Activated CD8-positive, alpha-beta T cell treated with anti-CD3 and anti-CD28 coated beads for 36 hours (primary cell): ENCODE measurements at places on chromosomes 4 and X.
A peak's percentile ranks its signal among the peaks of the same experiment; 100 is the strongest.

GRCh38 chr4:88028946-88029345, 21.5 kb downstream of the PKD2 start:
- no peak overlapping the region for H3K4me3 ChIP-seq
- peaks cover 17% of the 10 kb centered on the region for H3K36me3 ChIP-seq
- H3K27me3 ChIP-seq: no peaks in the 10 kb centered on the region
- peaks cover 13% of the 10 kb centered on the region for H3K4me1 ChIP-seq

DNA sequence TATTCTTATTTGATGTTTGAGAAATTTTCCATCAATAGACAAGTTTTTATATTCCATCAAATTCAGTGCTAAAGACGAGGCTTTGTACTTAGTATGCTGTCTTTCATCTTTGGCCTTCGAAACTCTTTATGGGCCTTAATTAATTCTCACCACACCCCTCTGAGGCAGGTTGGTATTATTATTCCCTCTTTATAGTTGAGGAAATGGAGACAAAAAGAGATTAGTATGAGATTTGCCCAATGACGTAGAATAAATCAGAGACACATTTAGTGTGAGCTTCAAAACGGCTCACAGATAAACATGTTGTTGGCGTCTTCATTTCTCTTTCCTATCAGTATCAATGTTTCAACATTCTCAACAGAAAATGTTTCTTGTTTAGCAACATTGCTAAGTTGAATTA, 35.9 kb upstream of the PTPN13 start:
- peaks cover 6% of the 10 kb centered on the region for H3K27me3 ChIP-seq
- H3K27ac ChIP-seq: no peak overlapping the region
- H3K4me3 ChIP-seq: no peak overlapping the region
- H3K4me1 ChIP-seq: no peaks in the 10 kb centered on the region
- H3K36me3 ChIP-seq: no peaks in the 10 kb centered on the region

- DNase-seq: no peak
- no peaks in the 10 kb centered on the region for H3K4me1 ChIP-seq
- H3K27me3 ChIP-seq: peaks cover 6% of the 10 kb centered on the region
- H3K27ac ChIP-seq: no peak overlapping the region
- no peaks in the 10 kb centered on the region for H3K36me3 ChIP-seq
- no peak overlapping the region for H3K4me3 ChIP-seq
Measured at GRCh38 chr4:169241464-169241863, 29.3 kb downstream of the SH3RF1 start.

GRCh38 chrX:136262243-136262642, 11.0 kb upstream of the MAP7D3 start:
- no peak overlapping the region for H3K27ac ChIP-seq
- peaks cover 16% of the 10 kb centered on the region for H3K4me1 ChIP-seq
- no peaks in the 10 kb centered on the region for H3K27me3 ChIP-seq
- no peak overlapping the region for H3K4me3 ChIP-seq
- DNase-seq: no peak
- no peaks in the 10 kb centered on the region for H3K36me3 ChIP-seq

- no peak for DNase-seq
- H3K27ac ChIP-seq: no peak overlapping the region
- H3K27me3 ChIP-seq: no peaks in the 10 kb centered on the region
- peaks cover 28% of the 10 kb centered on the region for H3K36me3 ChIP-seq
- H3K4me3 ChIP-seq: no peak overlapping the region
Measured at GRCh38 chr4:83269256-83269655, 15.3 kb downstream of the COQ2 start.

GRCh38 chr4:148215202-148215601, 227.0 kb downstream of the NR3C2 start:
- H3K4me1 ChIP-seq: peaks cover 27% of the 10 kb centered on the region
- no peak overlapping the region for H3K27ac ChIP-seq
- H3K27me3 ChIP-seq: no peaks in the 10 kb centered on the region
- no peak overlapping the region for H3K4me3 ChIP-seq
- H3K36me3 ChIP-seq: peaks cover 3% of the 10 kb centered on the region

DNA sequence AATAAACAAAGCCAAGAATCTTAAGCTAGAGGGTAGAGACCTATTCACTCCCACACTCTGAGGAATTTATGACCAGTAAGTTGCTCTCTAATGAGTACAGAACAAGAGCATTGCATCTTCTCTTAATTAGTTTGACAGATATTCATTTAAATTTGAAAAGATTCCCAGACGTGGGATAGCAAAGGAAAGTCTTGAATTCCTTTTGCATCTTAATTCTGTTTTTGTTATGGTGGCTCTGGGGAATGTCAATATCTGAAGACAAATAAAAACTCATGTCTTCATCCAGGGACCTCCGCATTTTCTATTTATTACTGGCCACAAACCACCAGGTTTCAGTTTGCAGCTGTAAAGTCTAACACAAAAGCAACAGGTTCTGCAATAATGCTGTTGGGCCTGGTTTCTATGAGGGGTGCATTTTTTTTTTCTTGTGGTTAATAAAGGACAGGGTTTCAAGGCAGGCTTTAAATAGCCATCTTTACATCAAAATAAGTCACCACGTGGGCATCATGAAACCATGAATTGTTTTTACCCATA, 172.3 kb downstream of the SHROOM3 start:
- no peak for DNase-seq
- no peak overlapping the region for H3K4me3 ChIP-seq
- H3K4me1 ChIP-seq: no peaks in the 10 kb centered on the region
- peaks cover 7% of the 10 kb centered on the region for H3K27me3 ChIP-seq
- H3K36me3 ChIP-seq: no peaks in the 10 kb centered on the region

GRCh38 chrX:103376118-103376978, at the start of gene BEX3:
TSS of gene BEX3 (plus strand) at chrX:103376538. CDS start at chrX:103377522, 984 bp downstream.
- peak within 1 kb of the TSS; percentile 52 for H3K27ac ChIP-seq
- peaks cover 3% of the 10 kb centered on the region for H3K4me1 ChIP-seq
- H3K27me3 ChIP-seq: peaks cover 3% of the 10 kb centered on the region
- peak within 1 kb of the TSS; percentile 76 for H3K4me3 ChIP-seq
- H3K36me3 ChIP-seq: peaks cover 4% of the 10 kb centered on the region

DNA sequence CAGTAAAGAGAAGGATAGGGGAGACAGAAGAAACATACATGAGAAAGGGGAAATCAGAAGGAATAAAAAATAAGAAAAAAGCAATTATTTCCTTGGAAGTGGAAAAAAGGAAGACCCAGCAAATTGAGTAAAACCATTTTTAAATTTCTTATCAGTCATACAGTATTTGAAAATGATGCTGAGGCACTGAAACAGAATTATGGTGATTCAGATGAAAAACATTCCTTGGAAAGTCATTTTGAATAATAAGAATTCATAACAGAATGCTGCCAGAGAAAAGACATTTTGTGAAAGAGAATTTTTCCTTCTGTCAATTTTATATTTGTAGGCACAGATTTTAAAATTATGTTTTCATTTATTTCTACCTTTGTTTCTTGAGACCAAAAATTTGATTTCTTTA, 895.5 kb upstream of the EPHA5 start:
- no peaks in the 10 kb centered on the region for H3K36me3 ChIP-seq
- no peaks in the 10 kb centered on the region for H3K27me3 ChIP-seq
- H3K4me3 ChIP-seq: no peak overlapping the region
- H3K27ac ChIP-seq: no peak overlapping the region

DNA sequence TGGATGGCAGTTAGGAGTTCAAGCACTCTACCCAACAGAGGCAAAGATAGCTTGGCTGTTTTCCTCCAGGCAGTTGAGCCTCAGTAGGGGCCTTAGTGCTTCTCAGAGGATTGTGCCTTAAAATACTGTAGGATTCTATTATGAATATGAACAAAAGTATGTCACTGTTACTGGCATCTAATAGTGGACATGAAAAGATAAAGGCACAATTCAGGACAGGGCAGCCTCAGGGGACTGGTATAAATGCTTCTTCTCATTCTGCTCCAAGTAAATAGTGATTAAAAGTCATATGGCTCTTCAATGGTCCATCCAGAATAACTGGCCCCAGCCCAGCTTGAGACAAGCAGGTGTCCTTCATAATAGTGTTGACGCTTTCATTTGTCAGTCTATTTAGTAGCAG, 17.7 kb downstream of the COL4A6 start:
- no peak overlapping the region for H3K27ac ChIP-seq
- H3K36me3 ChIP-seq: no peaks in the 10 kb centered on the region
- no peak for DNase-seq
- no peaks in the 10 kb centered on the region for H3K27me3 ChIP-seq
- no peak overlapping the region for H3K4me3 ChIP-seq
